H9 (cell line): ENCODE measurements at places on chromosomes 5 and 9. TPM values are rescaled to one million over a fixed set of nuclear protein-coding genes. Genes with fewer than 3 reads are reported as not detected.
A peak's percentile ranks its signal among the peaks of the same experiment; 100 is the strongest.

- no peak for DNase-seq
- peaks cover 22% of the 10 kb centered on the region for H3K27me3 ChIP-seq
- H3K36me3 ChIP-seq: peaks cover 4% of the 10 kb centered on the region; the same call in 1 of the 2 replicates
- no peak overlapping the region for H3K27ac ChIP-seq
These were observed 2.5 kb upstream of the TCF7 start for GRCh38 chr5:134111741-134112647.

IGIP gene
- 0.52 and 0.53 TPM in 2 replicates for total RNA-seq

GRCh38 chr5:117039035-117039434 is 464.4 kb upstream of the SEMA6A start:
- H3K27me3 ChIP-seq: no peaks in the 10 kb centered on the region
- DNase-seq: no peak
- H3K36me3 ChIP-seq: peaks cover 14% of the 10 kb centered on the region
- H3K4me1 ChIP-seq: peaks cover 8% of the 10 kb centered on the region; the same call in 1 of the 2 replicates
- no peak overlapping the region for H3K27ac ChIP-seq

- no peak for DNase-seq
- no peak overlapping the region for H3K27ac ChIP-seq
- peaks cover 3% of the 10 kb centered on the region; the same call in 1 of the 2 replicates for H3K27me3 ChIP-seq
- H3K36me3 ChIP-seq: no peaks in the 10 kb centered on the region; the same call in 2 of the 3 replicates
- H3K4me1 ChIP-seq: no peaks in the 10 kb centered on the region
These were observed 28.1 kb downstream of the ADGRD2 start for GRCh38 chr9:124478354-124478753.

GRCh38 chr5:167918813-167919483 is 372.5 kb upstream of the WWC1 start:
- H3K4me1 ChIP-seq: peaks cover 6% of the 10 kb centered on the region; the same call in 1 of the 2 replicates
- DNase-seq: no peak
- peaks cover 3% of the 10 kb centered on the region; the same call in 1 of the 3 replicates for H3K36me3 ChIP-seq

INSL6 gene
- total RNA-seq: not detected in 2 replicates

CYLC2 gene
- not detected in 2 replicates for total RNA-seq

GRCh38 chr9:108468364-108468763 is 387.4 kb downstream of the ACTL7B start:
- DNase-seq: peak; percentile 51
- peaks cover 2% of the 10 kb centered on the region; the same call in 1 of the 2 replicates for H3K4me1 ChIP-seq
- no peak overlapping the region for H3K4me3 ChIP-seq
- H3K27ac ChIP-seq: no peak overlapping the region
- H3K36me3 ChIP-seq: no peaks in the 10 kb centered on the region

CXXC5 gene
- total RNA-seq: 105 and 107 TPM in 2 replicates

GRCh38 chr5:150448334-150448733 is 1.2 kb downstream of the RPS14 start:
- peaks cover 60% of the 10 kb centered on the region for H3K36me3 ChIP-seq
- no peaks in the 10 kb centered on the region for H3K4me1 ChIP-seq
- H3K27ac ChIP-seq: peak overlapping the region; percentile 62
- H3K27me3 ChIP-seq: no peaks in the 10 kb centered on the region
- H3K4me3 ChIP-seq: peak overlapping the region; percentile 98

DNA sequence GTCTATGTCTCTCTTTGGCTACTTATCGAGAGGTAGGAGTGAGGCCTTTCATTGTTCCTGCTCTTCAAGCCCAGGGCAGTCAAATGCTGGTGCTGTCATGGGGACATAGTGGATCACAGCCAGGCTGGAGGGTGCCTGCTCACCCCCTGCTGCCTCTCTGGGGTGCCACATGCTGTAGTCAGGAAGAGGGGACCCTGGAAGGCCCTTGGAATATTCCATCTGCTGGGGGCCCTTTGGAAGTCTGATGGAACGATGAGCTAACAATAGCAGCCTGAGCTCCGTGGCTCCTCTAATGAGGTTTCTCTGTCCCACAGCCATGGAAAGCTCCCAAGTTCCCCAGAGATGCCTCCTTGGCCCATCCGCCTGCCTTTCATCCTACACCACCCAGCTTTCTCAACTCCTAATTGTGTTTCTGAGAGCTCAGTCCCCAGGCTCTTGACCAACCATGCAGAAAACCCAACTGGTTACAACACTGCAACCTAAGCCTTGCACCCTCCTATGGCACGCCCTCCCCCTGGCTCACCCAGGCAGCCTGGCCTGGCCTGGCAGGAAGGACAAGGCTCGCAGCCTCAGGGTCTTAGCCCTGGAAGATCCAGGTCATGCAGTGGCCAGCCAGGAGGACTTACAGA is 91.7 kb downstream of the NRG2 start:
- H3K4me3 ChIP-seq: no peak overlapping the region
- no peaks in the 10 kb centered on the region for H3K36me3 ChIP-seq
- peaks cover 7% of the 10 kb centered on the region; the same call in 1 of the 2 replicates for H3K4me1 ChIP-seq
- no peaks in the 10 kb centered on the region for H3K27me3 ChIP-seq

DNA sequence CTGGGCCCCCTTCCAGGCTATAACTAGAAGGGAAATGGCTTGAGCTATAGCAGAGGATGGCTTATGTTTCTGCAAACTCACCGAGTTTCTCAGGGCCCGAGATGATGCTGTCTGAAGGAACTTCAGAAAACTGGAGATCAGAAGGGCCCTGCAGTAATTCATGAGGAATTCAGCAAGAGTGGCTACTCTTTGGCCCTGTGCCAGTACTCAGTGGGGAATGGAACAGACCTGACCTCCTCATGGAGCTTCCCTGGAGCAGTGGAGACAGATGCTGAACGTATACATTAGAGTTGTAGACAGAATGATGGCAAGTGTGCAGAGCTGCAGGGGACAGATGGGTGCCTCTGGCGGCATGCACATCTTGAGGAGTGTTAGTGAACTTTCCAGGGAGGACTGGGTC is 17.3 kb upstream of the SMIM32 start:
- no peaks in the 10 kb centered on the region for H3K4me1 ChIP-seq
- no peak overlapping the region for H3K27ac ChIP-seq
- H3K36me3 ChIP-seq: peaks cover 5% of the 10 kb centered on the region
- H3K27me3 ChIP-seq: peaks cover 15% of the 10 kb centered on the region; the same call in 1 of the 2 replicates
- H3K4me3 ChIP-seq: no peak overlapping the region

TNC gene
- total RNA-seq: 0.63 and 0.88 TPM in 2 replicates

- no peaks in the 10 kb centered on the region for H3K36me3 ChIP-seq
- no peak overlapping the region for H3K4me3 ChIP-seq
- no peak for DNase-seq
- no peaks in the 10 kb centered on the region for H3K4me1 ChIP-seq
- H3K27ac ChIP-seq: no peak overlapping the region
These were observed 92.8 kb downstream of the ITGA1 start for GRCh38 chr5:52880541-52880940.

DNA sequence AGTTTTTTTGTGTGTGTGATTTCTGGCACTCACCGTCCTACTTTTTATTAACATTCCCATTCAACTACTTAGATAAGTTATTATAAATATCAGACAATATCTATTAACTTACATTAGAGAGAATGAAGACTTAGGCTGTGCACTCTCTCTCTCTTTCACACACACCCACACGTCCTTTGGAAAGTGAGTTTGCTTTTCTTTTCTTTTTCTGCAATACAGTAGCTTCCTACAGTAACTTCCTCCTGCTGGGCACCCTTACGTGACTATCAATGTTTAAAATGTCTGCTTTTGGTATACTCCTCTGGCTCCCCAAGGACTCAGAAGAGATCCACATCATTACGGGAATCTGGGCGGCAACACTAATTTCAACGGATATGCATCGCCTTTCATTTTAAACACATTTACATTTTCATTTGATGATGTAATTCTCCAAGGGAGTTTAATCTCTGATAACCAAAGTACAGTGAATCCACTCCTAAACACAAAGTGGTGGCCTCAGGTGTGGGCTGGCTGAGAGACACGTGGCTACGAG is 179.5 kb downstream of the MAPKAP1 start:
- H3K4me3 ChIP-seq: no peak overlapping the region
- no peak for DNase-seq
- H3K27me3 ChIP-seq: no peaks in the 10 kb centered on the region
- no peak overlapping the region for H3K27ac ChIP-seq

C9 gene
- total RNA-seq: not detected in 2 replicates

ITGA1 gene
- total RNA-seq: 2.8 and 3.9 TPM in 2 replicates

- no peaks in the 10 kb centered on the region for H3K4me1 ChIP-seq
- no peak overlapping the region for H3K27ac ChIP-seq
- no peak for DNase-seq
- H3K27me3 ChIP-seq: no peaks in the 10 kb centered on the region
These were observed 81.0 kb upstream of the MAST4 start for GRCh38 chr5:66515209-66515608.

PCDHGA1 gene
- total RNA-seq: 0.63 and 0.72 TPM in 2 replicates

TTLL11 gene
- total RNA-seq: 1.5 and 1.9 TPM in 2 replicates

- no peak overlapping the region for H3K4me3 ChIP-seq
- no peak for DNase-seq
- no peaks in the 10 kb centered on the region for H3K27me3 ChIP-seq
- H3K27ac ChIP-seq: no peak overlapping the region
- peaks cover 5% of the 10 kb centered on the region; the same call in 2 of the 3 replicates for H3K36me3 ChIP-seq
These were observed 152.7 kb downstream of the SNX18 start for GRCh38 chr5:54670281-54670680.

DNA sequence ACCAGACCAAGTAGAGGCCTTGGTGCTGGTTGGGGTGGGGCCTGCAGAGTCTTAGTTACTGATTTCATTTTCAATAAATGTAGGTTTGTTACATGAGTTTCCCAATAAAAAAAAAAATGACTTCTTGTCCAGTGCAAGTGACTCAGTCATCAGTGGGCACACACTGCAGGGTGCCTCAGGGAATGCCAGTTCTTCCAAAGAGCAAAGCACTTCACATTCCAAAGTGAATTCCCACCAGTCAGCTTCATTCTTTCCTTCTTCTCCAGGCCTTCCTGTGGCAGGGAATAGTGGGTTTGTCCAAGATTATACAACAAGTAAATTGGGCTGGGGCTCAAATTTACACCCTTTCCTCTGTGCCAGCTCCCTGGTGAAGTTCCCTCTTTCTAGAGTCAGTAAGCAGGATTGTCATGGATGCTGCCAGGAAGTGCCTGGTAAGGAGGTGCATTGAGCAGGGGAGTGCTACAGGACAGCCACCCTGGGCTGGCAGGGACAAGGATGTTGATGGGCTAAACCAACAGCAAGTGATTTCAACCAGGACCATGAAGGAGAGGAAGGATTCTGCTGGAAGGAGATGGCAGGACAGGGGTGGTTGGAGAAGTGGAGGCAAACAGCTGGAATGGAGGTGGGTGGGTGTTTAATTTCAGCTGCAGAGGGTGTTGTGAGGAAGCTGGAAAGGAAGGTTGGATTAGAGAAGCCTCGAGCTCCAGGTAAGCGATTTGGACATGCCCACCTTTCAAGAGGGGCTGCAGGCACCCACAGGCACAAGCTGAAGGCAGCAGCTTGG is 3.7 kb upstream of the B4GALT7 start:
- DNase-seq: no peak
- H3K4me1 ChIP-seq: peaks cover 3% of the 10 kb centered on the region; the same call in 1 of the 2 replicates
- no peak overlapping the region for H3K27ac ChIP-seq
- peak overlapping the region; percentile 42; the same call in 2 of the 3 replicates for H3K4me3 ChIP-seq
- H3K36me3 ChIP-seq: peaks cover 25% of the 10 kb centered on the region

- DNase-seq: no peak
- H3K36me3 ChIP-seq: no peaks in the 10 kb centered on the region
- no peak overlapping the region for H3K27ac ChIP-seq
- no peak overlapping the region for H3K4me3 ChIP-seq
These were observed 20.0 kb upstream of the LIFR start for GRCh38 chr5:38576442-38576841.

- no peaks in the 10 kb centered on the region for H3K27me3 ChIP-seq
- H3K4me3 ChIP-seq: no peak overlapping the region
- peak; percentile 37 for DNase-seq
These were observed 234.5 kb upstream of the TRPM3 start for GRCh38 chr9:71355884-71356283.

DNA sequence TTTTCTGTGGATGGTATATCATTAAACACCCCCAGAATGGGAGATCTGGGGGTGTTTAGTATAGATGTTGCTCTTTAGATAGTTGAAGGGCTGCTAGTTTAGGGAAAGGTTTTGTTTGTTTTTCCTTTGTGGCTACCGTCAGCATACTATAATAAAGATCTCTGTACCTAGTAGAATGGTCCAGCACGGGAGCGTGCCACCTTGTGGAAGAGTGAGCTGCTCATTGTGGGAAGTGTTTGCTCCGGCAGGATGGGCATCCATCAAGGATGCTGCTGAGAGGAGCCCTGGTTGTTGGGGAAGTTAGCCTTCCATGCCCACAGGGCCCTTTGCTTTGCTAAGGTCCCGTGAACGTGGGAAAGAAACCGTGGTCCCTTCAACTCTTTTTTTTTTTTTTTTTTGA is 113.1 kb downstream of the LIFR start:
- no peaks in the 10 kb centered on the region for H3K4me1 ChIP-seq
- H3K36me3 ChIP-seq: no peaks in the 10 kb centered on the region
- H3K27ac ChIP-seq: no peak overlapping the region
- H3K4me3 ChIP-seq: no peak overlapping the region
- DNase-seq: no peak
- no peaks in the 10 kb centered on the region for H3K27me3 ChIP-seq

DNA sequence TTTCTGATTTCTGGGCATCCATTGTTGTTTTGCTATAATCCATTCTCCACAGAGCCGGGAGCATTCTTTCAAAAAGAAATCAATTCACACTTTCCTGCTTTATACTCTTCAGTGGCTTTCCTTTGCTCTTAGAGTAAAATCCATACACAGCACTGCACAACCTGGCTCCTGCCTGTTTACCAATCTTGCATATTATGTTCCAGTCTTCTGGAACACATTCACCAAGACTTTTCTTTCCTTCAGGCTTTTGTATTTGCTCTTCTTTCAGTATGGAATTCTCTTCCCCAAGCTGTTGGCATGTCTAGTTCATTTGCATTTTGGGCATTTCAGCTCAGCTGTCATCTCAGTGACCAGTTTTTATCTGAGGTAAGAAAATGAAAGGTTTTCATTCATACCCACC is 6.3 kb downstream of the RFESD start:
- no peaks in the 10 kb centered on the region; the same call in 1 of the 2 replicates for H3K4me1 ChIP-seq
- H3K27ac ChIP-seq: no peak overlapping the region
- DNase-seq: no peak
- no peak overlapping the region for H3K4me3 ChIP-seq
- no peaks in the 10 kb centered on the region for H3K27me3 ChIP-seq

LOX gene
- total RNA-seq: 0.61 and 0.79 TPM in 2 replicates

- H3K27ac ChIP-seq: no peak overlapping the region
- no peaks in the 10 kb centered on the region for H3K36me3 ChIP-seq
- H3K27me3 ChIP-seq: no peaks in the 10 kb centered on the region
- DNase-seq: no peak
- no peak overlapping the region for H3K4me3 ChIP-seq
These were observed 57.9 kb downstream of the TGFBR1 start for GRCh38 chr9:99162759-99163364.

GRCh38 chr5:132640613-132641012 is 17.4 kb upstream of the IL13 start:
- H3K4me3 ChIP-seq: no peak overlapping the region
- H3K4me1 ChIP-seq: peaks cover 4% of the 10 kb centered on the region; the same call in 1 of the 2 replicates
- H3K36me3 ChIP-seq: peaks cover 53% of the 10 kb centered on the region

- no peak for DNase-seq
- no peak overlapping the region for H3K27ac ChIP-seq
- no peaks in the 10 kb centered on the region for H3K4me1 ChIP-seq
- H3K36me3 ChIP-seq: no peaks in the 10 kb centered on the region
These were observed 317.6 kb upstream of the KLF4 start for GRCh38 chr9:107807183-107807582.

GRCh38 chr9:35826071-35826701 is 2.3 kb downstream of the FAM221B start:
- peak; percentile 46 for DNase-seq
- no peaks in the 10 kb centered on the region for H3K36me3 ChIP-seq
- no peak overlapping the region for H3K27ac ChIP-seq
- peak overlapping the region; percentile 38; the same call in 2 of the 3 replicates for H3K4me3 ChIP-seq

GRCh38 chr5:139975306-139975705 is 67.8 kb downstream of the NRG2 start:
- H3K4me3 ChIP-seq: no peak overlapping the region
- DNase-seq: no peak
- no peaks in the 10 kb centered on the region for H3K4me1 ChIP-seq
- H3K27ac ChIP-seq: no peak overlapping the region
- no peaks in the 10 kb centered on the region for H3K27me3 ChIP-seq

FAM221B gene
- not detected in 2 replicates for total RNA-seq
